Fibroblast of lung (primary cell): ENCODE measurements at places on chromosomes 5 and 9. TPM values are rescaled to one million over a fixed set of nuclear protein-coding genes. Genes with fewer than 3 reads are reported as not detected.

Gene RBM22
- 14.1 and 15.4 TPM in 2 replicates for total RNA-seq

Gene SPINK13
- not detected in 2 replicates for total RNA-seq

- peak; percentile 36 for DNase-seq
Observed at GRCh38 chr5:80656425-80656824, 1.6 kb upstream of the DHFR start.

DNA sequence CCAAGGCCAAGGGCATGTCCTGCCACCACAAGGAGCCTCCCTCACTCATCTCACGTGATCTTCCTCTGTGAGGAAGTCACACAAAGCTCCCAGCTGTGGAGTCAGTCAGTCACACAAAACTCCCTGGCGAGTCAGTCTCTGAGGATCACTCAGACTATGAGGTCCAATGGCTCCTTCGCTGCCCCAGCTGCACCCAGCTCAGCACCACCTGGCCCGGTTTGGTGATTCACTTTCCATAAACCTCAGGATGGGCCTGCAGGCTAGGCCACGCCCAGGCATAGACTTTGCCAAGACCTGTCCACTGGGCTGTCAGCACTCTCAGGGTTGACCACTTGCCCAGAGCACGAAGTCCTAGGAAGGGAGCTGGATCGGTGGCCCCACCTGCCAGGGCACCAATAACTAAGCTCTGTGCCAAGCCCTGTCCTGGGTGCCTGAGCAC lies 233.8 kb downstream of the HSPA4 start:
- peak; percentile 23 for DNase-seq

DNA sequence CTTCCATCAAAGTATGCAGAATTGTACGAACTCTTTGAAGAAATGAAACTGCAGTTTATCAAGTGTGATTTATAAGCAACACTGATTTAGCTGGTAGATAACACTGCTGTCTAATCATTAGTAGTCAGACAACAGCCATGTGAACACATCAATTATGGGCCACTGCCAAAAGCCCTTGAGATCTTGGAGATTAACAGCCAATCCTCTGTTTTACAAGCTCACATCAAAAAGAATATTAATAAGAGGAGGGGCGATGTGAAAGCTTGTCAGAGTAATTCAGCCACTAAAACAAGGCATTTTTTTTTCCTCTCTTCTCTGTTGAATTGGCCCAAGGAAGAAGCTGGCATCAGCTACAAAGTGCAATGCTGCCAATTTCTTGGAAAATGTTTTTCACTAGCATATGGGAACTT lies 28.1 kb downstream of the ZNF608 start:
- DNase-seq = peak; percentile 43
